HT-29 (cell line): ENCODE measurements at places on chromosomes 3 and 15. TPM values are rescaled to one million over a fixed set of nuclear protein-coding genes. Genes with fewer than 3 reads are reported as not detected.

- no peak for DNase-seq
Observed at GRCh38 chr15:100141311-100142001, 200.3 kb downstream of the ADAMTS17 start.

DNA sequence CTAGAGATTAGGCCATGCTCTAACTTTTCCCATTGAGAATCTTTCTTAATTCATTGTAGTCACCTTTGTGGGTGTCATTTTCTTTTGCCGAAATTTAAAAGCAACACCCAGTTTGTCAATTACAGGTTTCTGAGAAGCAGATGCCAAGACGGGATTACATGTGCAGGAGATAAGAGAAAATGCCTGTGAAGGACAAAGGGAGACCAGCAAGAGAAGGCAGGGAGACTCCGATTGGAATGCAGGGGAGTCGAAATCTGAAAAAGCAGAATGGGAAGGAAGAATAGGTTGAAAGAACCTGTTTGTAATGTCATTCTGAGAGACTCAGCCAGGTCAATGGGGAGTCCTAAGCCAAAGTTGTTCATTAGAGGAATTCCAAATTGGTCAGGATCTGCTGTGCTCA is 3.6 kb upstream of the DPH6 start:
- no peak for DNase-seq

- DNase-seq, result peak; percentile 61
Observed at GRCh38 chr15:40844696-40845030, 815 bp downstream of the SPINT1 start.

DNA sequence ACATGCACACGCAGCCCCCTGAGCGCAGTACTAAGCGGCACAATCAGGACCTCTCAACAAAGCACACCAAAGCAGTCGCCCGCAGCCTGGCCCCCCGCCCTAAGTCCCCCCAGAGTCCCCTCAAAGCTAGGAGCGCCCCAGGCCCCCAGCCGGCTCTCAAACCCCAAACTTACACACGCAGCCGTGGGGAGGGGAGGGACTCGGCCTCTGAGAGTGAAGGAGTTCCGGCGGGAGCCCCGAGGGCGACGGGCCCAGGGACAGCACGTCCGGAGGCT is 5.5 kb downstream of the GATA2 start:
- DNase-seq, result no peak

DNA sequence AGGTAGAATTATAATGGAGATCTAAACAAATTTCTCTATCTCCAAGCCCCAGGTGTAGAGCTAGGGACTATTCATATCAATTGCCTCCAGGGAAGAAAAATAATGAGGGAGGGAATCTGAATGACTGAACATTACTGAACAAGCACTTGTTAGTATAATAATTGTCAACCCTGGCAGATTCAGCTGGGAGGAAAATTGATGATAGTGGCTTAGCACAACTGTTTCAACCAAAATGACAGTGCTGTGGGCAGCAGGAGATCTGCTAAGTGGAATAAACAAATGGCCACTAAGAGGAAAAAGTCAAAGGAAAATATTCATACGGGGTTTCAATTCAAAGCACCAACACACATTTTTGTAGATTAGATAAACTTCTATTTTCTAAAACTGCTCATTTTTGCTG is 294.9 kb upstream of the ZNF385D start:
- no peak for DNase-seq

The CYP1A2 gene
- not detected in 2 replicates for total RNA-seq

The CEP70 gene
- 5.1 and 6.1 TPM in 2 replicates for total RNA-seq

The GRK7 gene
- 0.03 TPM in 1 of 2 replicates, not detected in the other for total RNA-seq
